ENCODE measurements at places on chromosomes 6 and 20.

- DNase-seq = no peak
These were observed 273.5 kb upstream of the RUNX2 start for GRCh38 chr6:45054610-45055009.

DNA sequence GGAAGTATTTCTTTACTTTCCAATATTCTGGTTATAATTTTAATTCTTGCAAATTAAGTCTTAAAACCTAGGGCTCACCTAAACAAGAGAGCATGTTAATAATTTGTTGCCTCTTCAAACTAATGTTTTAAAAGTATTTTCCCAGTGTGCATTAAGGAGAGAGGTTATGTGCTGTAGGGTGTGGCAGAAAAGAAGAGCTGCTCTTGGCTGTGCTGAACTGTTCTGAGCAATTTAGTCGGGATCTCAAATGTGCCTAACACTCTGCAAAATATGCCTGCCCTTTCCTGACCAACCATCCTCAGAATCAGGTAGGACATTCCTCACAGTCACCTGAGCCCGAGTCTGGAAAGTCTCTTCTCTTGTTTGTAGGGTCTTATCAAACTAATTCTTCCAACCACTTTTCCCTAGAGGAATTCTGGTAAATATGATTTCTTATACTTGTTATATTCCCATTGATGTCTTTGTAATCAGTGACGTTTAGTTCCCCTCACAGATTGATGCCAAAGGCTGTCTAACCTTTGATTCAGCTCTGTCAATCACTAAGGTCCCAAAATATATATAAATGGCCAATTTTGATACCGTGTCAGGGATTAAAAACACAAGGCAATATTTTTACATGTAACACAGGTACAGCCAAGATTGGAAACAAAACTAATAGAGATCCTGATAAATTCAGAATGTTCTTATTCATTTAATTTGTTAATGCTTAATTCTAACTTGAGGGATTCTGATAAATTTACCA is 298.4 kb downstream of the ADGB start:
- DNase-seq = no peak

DNA sequence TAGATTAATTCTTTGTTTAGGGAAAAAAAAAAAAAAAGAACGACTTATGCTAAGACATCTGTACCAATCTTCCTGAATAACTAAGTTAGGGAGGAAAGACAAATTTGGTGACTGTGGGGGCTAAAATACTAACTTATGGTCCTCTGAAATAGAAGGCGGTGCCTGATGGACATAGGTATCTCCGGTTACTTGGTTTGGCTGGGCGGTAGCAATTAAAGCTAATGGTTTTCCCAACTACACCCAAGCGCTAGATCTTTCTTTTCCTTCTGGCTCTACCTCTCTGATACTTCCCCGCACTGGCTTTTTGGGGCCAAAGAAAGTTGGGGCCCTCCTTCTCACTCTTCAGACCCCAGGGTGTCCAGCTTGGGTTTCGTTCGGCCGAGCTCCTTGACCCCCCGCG is 1.0 kb upstream of the RBM24 start:
- DNase-seq = no peak

DNA sequence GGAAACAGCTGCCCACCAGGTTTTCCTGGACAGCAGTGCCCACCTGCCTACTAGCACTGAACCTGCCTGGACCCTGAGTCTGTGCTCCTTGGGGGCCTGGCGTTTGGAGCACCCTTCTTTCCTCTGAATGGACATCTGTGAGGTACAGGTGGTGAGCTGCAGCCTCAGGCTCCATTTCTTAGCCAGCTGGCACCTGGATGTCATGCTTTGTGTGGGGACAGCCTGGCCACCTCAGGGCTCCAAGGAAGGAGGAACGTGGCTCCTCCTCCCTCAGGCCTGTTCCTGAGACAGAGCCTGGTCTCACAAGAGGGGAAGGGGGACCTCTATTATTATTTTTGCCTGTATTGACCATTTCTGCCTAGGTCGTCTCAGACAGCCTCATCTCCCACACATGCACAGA is 8.1 kb downstream of the TMEM151B start:
- no peak for DNase-seq

- no peak for DNase-seq
These were observed 74.7 kb upstream of the CITED2 start for GRCh38 chr6:139448998-139449610.
